Right lobe of liver (tissue), 6 donors: ENCODE measurements at places on chromosomes 5 and 9. TPM values are rescaled to one million over a fixed set of nuclear protein-coding genes. Genes with fewer than 3 reads are reported as not detected.

- H3K4me3 ChIP-seq, result no peak overlapping the region
- H3K36me3 ChIP-seq, result no peaks in the 10 kb centered on the region
- H3K27ac ChIP-seq, result no peak overlapping the region
These were observed 148.0 kb downstream of the RORB start for GRCh38 chr9:74645007-74645639.

DNA sequence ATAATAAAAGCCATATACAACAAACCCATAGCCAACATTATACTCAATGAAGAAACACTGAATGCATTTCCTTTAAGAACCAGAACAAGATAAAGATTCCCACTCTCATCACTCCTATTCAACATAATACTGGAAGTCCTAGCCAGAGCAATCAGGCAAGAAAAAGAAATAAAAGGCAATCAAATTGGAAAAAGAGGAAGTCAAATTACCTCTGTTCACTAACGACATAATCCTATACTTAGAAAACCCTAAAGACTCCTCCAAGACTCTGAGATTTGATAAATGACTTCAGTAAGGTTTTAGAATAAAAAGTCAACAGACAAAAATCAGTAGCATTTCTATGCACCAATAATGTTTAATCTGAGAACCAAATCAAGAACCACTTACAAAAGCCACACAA is 36.6 kb upstream of the HTR4 start:
- H3K4me3 ChIP-seq, result no peak overlapping the region
- no peaks in the 10 kb centered on the region for H3K4me1 ChIP-seq
- DNase-seq, result no peak
- no peak overlapping the region for H3K27ac ChIP-seq
- H3K27me3 ChIP-seq, result no peaks in the 10 kb centered on the region

DNA sequence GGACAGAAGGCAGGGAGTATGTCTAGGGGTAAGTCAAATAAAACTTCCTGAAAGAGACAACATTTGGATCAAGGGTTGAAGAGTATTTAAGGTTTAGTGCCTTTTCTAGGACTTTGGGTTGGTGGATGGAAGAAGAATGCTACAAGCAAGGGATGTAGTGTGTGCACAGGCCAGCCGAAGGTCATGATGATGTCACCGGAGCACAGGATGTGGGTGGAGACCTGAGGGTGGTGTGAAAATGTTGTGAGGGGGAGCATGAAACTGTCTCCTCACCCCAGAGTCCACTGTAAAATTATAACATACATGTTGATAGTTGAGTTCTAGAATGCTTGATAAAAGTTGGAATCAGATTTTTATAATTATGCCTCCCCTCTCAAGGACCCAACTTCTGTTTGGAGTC is 553.3 kb upstream of the SGCD start:
- H3K4me3 ChIP-seq, result no peak overlapping the region
- H3K27ac ChIP-seq, result no peak overlapping the region
- H3K27me3 ChIP-seq, result no peaks in the 10 kb centered on the region
- no peaks in the 10 kb centered on the region for H3K36me3 ChIP-seq
- no peak for DNase-seq

GRCh38 chr5:152556784-152557183 is 151.7 kb upstream of the NMUR2 start:
- no peak overlapping the region for H3K27ac ChIP-seq
- DNase-seq, result no peak
- H3K36me3 ChIP-seq, result no peaks in the 10 kb centered on the region
- H3K27me3 ChIP-seq, result no peaks in the 10 kb centered on the region

- H3K4me3 ChIP-seq, result no peak overlapping the region
- no peak overlapping the region for H3K27ac ChIP-seq
- H3K4me1 ChIP-seq, result no peaks in the 10 kb centered on the region
- H3K36me3 ChIP-seq, result no peaks in the 10 kb centered on the region
These were observed 2.2 kb upstream of the CANX start for GRCh38 chr5:179696603-179697002.

DNA sequence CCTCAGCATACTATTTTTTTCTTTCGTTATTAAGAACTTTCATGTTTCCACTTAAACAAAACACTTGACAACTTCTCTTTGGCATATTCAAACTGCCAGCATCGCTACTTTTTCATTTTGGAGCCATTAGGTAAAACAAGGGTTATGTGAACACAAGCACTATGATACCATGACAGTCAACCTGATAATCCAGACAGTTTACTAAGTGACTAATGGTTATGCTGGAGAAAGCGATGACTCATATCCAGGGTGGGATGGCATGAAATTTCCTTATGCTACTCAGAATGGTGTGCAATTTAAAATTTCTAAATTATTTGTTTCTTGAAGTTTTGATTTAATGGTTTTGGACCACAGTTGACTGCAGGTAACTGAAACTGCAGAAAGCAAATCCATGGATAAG is 29.9 kb upstream of the PRSS3 start:
- DNase-seq, result no peak
- no peaks in the 10 kb centered on the region for H3K27me3 ChIP-seq
- H3K36me3 ChIP-seq, result no peaks in the 10 kb centered on the region
- no peak overlapping the region for H3K27ac ChIP-seq
- no peak overlapping the region for H3K4me3 ChIP-seq
- H3K4me1 ChIP-seq, result no peaks in the 10 kb centered on the region

DNA sequence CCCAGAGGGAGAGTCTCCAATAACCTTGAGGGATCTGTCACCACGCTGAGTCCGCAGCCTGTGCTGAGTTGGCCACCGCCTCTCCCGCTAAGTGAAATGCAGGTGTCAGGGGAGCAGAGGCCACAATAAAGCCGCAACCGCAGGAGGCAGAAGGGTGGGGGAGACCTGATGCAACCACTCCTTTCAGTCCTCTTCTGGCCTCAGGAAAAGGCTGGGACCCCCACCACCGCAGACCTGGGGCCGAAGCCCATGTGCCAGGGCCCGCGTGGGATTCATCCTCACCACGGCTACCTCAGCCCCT is 576 bp downstream of the MAP1B start:
- DNase-seq, result no peak
- peak overlapping the region; percentile 29 for H3K4me3 ChIP-seq
- no peaks in the 10 kb centered on the region for H3K36me3 ChIP-seq

- no peak overlapping the region for H3K27ac ChIP-seq
- no peaks in the 10 kb centered on the region for H3K27me3 ChIP-seq
- no peak overlapping the region for H3K4me3 ChIP-seq
These were observed 794.0 kb downstream of the EFNA5 start for GRCh38 chr5:106876665-106877194.

DNA sequence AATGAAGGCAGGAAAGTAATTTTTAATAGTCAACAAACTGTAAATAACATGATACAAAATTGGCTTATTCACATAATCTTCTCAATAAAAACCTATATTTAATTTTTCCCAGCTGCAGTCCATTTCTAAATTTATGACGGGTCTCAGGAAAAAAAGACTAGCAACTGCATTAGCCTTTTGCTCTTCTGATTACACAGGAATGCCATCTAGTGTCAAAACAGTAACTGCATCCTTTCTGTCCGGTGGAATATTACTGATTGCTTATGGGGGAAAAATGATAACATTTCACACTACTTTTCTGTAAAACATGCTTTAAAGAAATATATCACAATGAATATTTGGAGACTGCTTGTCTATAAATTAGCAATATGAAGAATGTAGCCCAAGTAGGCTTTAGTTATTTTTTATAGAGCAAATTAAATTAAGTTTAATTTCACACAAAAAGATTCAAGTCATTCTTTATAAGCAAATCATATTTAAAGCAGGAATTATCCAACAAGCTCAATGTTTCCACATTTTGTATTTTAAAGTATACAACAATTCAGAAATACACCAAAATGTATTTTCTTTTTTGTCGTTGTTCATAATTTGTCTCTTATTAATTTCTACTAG is 534.7 kb downstream of the CDH10 start:
- no peak overlapping the region for H3K4me3 ChIP-seq
- no peaks in the 10 kb centered on the region for H3K27me3 ChIP-seq
- H3K4me1 ChIP-seq, result no peaks in the 10 kb centered on the region

- no peak overlapping the region for H3K4me3 ChIP-seq
- DNase-seq, result no peak
- no peaks in the 10 kb centered on the region for H3K27me3 ChIP-seq
- no peak overlapping the region for H3K27ac ChIP-seq
These were observed 115.3 kb downstream of the SLC1A3 start for GRCh38 chr5:36721664-36722235.

- no peak overlapping the region for H3K27ac ChIP-seq
- DNase-seq, result no peak
- no peak overlapping the region for H3K4me3 ChIP-seq
- H3K36me3 ChIP-seq, result no peaks in the 10 kb centered on the region
These were observed 336.8 kb upstream of the SLC30A5 start for GRCh38 chr5:68757006-68757405.

GRCh38 chr5:110588286-110588980 is 138.0 kb downstream of the TMEM232 start:
- DNase-seq, result no peak
- no peaks in the 10 kb centered on the region for H3K36me3 ChIP-seq
- no peaks in the 10 kb centered on the region for H3K27me3 ChIP-seq
- H3K4me1 ChIP-seq, result no peaks in the 10 kb centered on the region

GRCh38 chr5:174832811-174833210 is 108.4 kb downstream of the MSX2 start:
- no peak overlapping the region for H3K27ac ChIP-seq
- H3K4me3 ChIP-seq, result no peak overlapping the region
- H3K4me1 ChIP-seq, result no peaks in the 10 kb centered on the region
- H3K27me3 ChIP-seq, result no peaks in the 10 kb centered on the region
- no peak for DNase-seq

DNA sequence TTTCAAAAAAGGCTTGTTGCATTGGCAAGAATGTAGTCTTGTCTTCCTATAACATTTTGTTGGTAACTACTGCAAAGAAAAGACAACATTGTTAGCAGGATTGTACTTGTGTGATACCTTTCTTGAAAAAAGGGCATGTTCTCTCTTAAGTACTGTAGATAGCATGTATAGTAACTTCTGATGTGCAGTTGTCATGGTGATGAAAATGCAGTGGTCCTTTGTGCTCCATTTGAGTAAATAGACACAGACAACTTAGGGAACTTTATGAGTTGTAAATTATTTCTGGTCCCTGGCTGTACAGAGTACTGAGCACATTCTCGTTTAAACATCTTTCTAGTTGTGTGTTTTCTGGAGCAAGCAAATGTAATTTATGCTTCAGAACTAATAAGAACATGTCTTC is 103.3 kb downstream of the CD180 start:
- peaks cover 18% of the 10 kb centered on the region for H3K4me1 ChIP-seq
- no peaks in the 10 kb centered on the region for H3K27me3 ChIP-seq
- H3K4me3 ChIP-seq, result no peak overlapping the region
- DNase-seq, result no peak
- H3K27ac ChIP-seq, result no peak overlapping the region

DNA sequence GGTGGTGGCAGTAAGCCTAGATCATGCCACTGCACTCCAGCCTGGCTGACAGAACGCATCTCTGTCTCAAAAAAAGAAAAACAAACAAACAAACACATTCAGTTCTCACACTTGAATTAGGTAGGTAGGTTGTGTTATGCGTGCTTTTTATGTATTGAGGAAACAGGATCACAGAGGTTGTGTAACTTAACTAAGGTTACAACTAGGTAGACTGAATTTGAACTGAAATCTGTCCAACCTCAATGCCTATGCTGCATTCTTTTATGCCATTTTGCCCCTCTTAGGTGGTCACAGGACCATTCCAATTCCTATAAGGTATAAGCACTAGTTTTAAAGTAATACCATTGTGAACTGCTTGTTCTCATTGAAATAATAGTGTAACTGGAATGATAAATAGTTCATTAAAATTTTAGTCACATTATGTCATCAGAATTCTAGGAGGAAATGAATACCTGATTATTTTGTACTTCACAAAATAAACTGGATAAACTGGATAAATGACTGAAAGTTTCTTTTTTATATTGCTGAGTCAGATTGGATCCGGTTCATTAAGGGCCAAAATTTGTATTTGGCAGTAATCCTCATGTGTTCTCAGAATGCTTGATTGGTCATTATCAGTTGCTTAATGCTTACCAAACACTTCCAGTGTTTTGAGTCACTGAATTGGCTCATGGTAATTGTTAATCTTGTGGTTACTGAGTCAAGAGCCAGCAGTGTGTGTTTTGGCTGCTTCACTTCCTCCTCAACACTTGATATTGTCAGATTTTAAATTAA is 7.1 kb downstream of the UBAP1 start:
- H3K27me3 ChIP-seq, result no peaks in the 10 kb centered on the region
- no peaks in the 10 kb centered on the region for H3K36me3 ChIP-seq
- no peak for DNase-seq
- H3K4me3 ChIP-seq, result peak overlapping the region; percentile 3
- H3K4me1 ChIP-seq, result no peaks in the 10 kb centered on the region

GRCh38 chr9:70983723-70984295 is 137.6 kb downstream of the TRPM3 start:
- H3K4me1 ChIP-seq, result no peaks in the 10 kb centered on the region
- no peaks in the 10 kb centered on the region for H3K27me3 ChIP-seq
- no peak overlapping the region for H3K27ac ChIP-seq
- no peak for DNase-seq

The LCN1 gene
- not detected for total RNA-seq

The LHX6 gene
- total RNA-seq, result 0.49 TPM

The PDCD1LG2 gene
- 2.4 TPM for total RNA-seq

The WDR38 gene
- not detected for total RNA-seq

The OR1Q1 gene
- not detected for total RNA-seq

The CTSV gene
- total RNA-seq, result not detected
